ENCODE measurements at places on chromosomes 5 and 9.

DNA sequence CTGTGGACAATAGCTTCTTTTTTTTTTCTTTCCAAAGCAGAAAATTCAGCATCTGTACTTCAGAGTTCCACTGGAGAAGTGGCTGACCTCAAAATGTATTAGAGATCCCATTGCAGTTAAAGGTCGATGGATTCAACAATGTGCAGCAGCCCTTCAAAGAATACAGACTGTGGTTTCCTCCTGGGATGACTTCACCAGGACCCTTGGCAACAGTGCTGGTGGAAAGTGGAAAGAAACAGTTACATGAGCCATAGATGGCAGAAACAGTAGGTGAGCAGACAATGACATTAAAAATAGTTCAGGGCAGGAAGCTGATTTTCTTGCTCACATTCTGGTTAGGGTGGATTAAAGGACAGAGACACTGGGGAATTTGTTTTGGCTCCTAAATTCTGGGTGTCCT, 62.4 kb downstream of the SLC28A3 start:
- DNase-seq: no peak

- no peak for DNase-seq
These were observed 30.3 kb upstream of the PUM3 start for GRCh38 chr9:2874001-2874750.

DNA sequence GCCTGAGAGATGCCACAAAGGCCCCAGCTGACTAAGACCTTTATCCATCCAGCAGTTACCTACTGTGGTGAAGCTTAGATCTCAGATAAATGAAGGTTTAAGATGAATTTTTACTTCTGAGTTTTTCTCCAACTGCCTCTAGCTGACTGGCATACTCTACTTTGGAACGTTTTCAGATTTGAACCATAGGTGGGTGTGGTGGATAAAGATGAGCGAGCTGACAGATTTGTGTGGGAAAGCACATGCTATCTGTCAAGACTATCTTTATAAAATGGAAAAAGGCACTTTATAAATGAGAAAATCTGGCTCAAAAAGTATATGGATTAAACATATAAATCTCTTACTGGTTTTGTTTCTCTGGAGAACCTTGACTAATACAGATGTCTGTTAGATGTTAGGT, 160.8 kb downstream of the MCTP1 start:
- DNase-seq: no peak

- DNase-seq: no peak
These were observed 474.7 kb downstream of the DIRAS2 start for GRCh38 chr9:90167914-90168313.

DNA sequence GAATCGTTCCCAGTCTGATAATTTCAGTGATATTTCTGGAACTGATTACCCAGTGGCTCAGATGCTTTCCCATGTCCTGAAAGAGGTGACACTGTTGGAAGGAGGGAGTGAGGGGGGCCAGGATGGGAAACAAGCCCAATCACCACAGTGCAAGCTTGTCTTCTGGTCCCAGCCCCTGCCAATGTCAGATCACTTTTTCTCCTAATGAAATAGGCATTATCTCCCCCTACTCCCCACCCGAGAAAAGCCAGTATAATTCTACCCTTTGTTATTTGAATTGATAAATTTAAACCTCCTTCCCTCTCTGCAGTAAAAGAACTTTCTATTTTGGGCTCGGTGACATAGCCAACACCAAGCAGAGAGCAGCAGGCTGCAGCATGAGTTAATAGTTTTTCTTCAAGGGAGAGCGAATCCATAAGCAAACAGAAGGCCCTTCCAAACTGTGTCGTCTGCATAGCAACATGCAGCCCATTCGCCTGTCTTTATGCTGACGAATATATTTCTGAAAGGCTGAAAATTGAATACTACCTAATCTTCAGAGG, 14.6 kb upstream of the PPP2CA start:
- peak; percentile 76 for DNase-seq

DNA sequence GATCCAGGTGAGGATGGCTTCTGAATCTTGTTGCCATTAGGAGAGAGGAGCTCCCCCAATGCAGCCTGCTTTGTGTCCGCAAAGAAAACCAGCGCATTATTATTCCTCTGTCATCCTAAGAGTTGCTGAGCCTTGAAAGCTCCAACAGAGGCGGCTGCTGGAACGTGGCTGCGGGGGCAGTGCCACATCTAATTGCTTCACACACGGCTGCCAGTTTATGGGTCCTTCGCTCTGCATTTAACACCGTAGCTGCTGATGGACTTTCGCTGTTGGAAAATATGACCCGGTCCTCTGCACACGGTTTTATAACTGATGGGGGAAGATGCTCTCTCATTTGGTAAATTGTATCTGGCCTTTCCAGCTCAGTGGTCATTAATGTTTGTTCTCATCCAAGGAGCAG, 38.0 kb downstream of the ZNF622 start:
- DNase-seq: no peak

DNA sequence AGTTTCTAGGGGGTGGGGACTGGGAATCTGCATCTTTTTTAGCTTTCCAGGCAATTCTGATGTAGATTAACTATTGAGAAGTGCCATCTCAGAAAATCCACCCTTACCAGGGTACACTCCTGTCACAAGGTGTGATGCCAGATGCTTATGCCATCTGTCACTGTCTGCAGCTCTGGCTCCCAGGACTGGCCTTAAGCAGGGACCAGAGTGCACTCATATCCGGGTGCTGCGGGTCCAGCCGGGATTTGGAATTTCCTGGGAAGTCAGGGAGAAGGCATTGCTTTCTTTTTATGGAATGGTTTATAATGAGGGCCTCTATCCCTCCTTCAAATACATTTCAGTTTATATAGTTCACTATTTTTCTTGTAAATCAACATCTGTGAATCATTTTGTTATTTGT, 92.6 kb downstream of the TMEM174 start:
- DNase-seq: no peak

GRCh38 chr5:154520861-154521453, 42.9 kb upstream of the HAND1 start:
- no peak for DNase-seq

GRCh38 chr5:61397238-61397637, 65.2 kb downstream of the ZSWIM6 start:
- DNase-seq: no peak

- peak; percentile 62 for DNase-seq
These were observed 145.5 kb upstream of the MAP3K1 start for GRCh38 chr5:56669534-56670483.

GRCh38 chr5:40041452-40041851, 616.7 kb upstream of the DAB2 start:
- DNase-seq: no peak

GRCh38 chr5:51034222-51034901, 348.9 kb upstream of the ISL1 start:
- DNase-seq: no peak

GRCh38 chr5:138748630-138749081, 4.6 kb upstream of the CTNNA1 start:
- no peak for DNase-seq

DNA sequence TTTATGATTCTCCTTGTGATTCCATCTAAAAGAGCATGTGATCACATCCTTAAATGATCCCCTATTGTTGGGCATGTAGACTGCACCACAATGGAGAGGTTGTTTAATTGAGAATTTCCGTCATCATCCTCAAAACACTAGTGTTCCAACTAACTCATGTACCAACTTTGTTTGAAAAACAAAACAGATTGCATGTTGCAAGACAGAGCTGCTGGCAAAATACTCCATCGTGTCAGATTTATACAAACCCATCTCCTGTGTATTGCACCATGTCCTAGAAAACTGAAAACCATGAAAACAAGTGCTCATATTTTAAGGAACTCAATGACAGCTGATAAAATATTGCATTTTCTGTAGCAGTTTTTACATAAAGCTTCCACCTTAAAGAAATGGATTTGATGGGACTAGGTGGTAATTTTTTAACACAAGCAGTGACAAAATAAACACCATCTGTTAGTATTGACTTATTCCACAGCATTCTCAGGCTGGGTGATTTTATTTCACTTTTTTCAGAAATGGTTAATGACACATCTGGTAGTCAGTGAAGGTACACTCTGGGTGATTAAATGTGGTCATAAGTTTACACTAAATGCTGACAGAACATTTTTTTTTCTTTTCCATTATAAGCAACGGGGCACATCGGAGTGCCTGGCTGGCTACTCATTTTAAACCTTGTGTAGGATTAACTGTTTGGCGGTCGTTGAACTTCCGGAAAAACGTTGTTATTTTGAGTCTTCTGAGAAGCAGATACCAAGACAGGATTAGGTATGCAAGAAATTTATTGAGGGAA, 602.9 kb upstream of the WWC1 start:
- DNase-seq: no peak

DNA sequence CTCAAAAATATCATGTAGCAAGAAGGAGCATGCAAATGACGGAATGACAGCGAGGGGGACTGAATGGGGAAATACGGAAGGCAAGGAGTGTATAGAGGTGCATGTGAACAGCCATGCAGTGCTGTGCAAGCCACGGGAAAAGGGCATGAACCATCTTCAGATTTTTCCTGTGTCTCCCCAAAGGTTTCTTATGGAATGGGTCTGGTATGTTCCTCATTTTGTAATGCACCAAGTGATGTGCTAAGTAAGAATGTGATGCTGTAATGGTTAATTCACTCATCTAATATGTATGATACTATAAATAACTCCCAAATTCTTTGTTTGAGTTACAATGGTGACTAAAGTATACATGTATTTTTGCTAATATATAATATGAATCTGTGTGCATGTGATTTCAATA, 99.0 kb upstream of the DAB2 start:
- DNase-seq: no peak

DNA sequence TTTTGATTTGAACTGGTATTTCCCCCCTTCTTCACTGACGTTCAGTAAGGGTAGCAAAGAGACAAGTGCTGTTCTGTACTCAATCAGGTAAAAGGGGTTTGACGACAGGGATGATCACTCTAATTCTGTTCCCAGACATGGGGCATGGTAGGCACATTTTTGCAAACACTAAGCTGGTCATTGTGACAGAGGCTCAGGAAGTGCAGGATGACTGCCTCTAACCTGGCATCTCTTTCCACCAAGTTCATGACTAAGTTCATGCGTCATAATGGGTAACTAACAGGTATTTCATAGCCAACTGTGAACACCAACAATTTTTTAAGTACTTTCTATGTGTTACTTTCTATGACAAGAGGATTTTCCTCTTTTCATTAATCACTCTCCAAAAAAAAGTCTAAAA, 166.5 kb downstream of the MAPKAP1 start:
- DNase-seq: no peak

DNA sequence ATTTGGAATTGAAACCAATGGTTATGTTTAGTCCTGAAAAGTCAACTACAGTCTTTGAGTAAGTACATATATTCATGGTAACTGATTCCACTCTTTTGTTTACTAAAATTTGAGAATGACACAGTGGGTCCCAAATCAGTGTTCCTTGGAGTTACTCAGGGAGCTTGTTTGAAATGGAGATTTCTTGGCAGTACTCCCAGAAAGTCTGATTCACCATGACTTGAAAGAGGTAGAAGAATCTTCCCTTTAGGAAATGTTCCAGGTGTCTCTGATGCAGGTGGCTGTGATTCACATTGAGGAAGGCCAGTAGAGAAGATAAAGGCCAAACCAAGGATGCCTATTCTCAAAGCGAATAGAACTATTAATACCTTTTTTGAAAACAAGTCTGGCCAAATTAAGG, 1078.3 kb downstream of the CDH12 start:
- no peak for DNase-seq

- no peak for DNase-seq
These were observed 38.1 kb upstream of the VLDLR start for GRCh38 chr9:2583308-2584013.

GRCh38 chr5:94353605-94354004, 264.8 kb downstream of the KIAA0825 start:
- DNase-seq: no peak

DNA sequence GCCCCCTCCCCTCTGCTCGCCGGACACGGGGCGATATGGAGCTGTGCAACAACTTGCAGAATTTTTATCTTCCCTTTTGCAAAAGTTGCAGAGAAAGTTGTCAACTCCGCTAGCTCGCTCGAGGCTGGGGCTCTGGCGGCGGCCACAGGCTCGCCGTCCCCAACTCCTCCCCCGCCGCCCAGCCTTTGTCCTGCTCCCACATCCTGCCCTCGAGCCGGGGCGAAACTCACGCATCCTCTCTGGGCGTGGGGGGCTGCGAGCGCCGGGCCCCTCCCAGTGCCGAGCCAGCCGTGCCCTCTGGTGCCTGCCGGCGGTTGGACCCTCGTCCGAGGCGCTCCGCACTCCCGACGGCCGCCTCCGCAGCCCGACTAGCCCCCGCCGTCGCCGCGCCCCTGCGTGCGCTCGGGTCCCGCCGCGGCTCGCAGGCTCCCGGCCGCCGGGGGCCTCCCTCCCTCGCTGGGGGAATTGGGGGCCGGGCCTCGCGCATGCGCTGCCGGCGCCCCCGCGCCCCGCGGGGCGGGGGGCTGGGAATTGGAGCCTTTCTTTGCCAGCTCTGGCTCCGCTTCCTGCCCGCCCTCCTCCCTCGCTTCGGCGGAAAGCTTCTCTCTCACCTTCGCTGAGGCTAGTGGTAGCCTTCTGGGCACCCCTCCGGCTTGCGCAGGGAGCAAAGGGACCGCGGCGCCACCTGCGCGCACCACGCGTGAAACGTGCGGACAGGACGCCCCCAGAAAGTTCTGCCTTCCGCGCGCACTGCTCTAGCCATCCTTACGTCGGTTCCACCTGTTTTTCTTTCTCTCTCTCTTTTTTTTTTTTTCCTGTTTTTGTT, at the start of gene CCNJL:
CCNJL (minus strand) TSS at position 431 of the 826 bp plus-strand sequence. CDS start 641 bp downstream, outside the sequence.
- DNase-seq: peak; percentile 46

DNA sequence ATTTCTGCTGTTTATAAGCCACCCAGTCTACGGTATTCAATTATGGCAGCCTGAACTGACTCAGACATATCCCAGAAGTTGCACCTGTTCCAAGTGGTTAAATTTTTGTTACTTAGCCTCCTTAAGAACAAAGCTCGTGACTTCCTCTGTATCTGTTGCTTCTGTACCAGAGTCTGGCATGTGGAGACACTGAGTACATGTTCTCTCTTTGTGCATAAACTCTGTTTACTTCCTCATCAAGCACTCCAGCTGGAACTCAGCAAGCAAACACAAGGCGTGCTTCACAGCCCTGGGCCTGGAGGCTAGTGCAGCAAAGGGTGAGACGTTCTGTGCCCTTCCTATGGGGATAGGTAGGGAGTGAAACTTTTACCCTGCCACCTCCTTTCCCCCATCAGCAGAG, 19.0 kb downstream of the C9orf152 start:
- DNase-seq: peak; percentile 58

DNA sequence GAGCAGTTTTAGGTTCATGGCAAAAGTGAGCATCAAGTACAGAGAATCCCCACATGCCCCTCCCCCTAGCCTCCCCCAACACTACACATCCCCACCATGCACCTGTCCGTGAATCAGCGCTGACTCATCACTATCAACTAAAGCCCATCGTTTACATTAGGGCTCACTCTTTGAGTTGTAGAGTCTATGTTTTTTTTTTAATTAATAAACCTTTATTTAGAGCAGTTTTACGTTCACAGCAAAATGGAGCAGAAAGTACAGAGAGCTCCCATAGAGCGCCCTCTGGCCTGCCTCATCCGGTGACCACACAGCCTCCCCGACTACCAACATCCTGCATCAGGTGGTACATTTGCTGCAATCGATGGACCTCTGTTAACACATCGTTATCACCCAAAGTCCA, 47.9 kb upstream of the UNC5A start:
- DNase-seq: no peak
